Chondrocyte (in vitro differentiated cells): ENCODE measurements at places on chromosomes 6 and 20. TPM values are rescaled to one million over a fixed set of nuclear protein-coding genes. Genes with fewer than 3 reads are reported as not detected.

The CST7 gene
- not detected in 3 replicates for total RNA-seq

The KIF25 gene
- not detected in 3 replicates for total RNA-seq

GRCh38 chr20:1804554-1804956 is 90.7 kb upstream of the SIRPA start:
- peaks cover 52% of the 10 kb centered on the region for H3K4me1 ChIP-seq
- H3K27ac ChIP-seq = no peak overlapping the region
- H3K4me3 ChIP-seq = no peak overlapping the region
- no peaks in the 10 kb centered on the region for H3K27me3 ChIP-seq
- no peak for DNase-seq

DNA sequence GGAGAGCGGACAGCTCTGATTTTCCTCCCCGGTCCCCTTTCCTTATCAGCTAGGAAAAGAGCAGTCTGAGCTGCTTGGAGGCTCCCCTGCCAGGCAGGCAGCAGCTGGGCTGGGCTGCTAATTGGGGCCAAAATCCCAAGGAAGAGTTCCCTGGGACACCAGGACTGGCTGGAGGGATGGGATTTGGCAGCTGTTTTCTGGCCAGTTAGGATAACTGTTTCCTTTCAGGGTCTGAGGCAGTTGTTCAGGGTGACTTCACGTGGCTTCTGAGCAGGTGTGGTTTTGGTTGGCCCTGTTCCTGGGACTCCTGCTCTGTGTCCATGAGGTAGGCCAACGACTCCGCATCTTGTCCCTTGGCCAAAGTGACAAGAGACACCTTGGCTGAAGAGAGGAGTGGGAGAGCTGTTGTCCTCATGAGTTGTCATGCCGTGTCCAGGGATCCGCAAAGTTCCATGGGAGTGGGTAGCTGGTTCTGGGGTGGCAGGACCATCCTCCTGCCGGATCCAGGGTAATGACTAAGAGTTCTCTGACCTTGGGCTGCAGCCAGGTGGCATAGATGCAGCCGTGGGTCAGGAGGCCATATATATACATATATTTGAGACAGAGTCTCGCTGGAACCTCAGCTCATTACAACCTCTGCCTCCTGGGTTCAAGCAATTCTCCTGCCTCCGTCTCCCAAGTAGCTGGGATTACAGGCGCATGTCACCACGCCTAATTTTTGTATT is 21.2 kb downstream of the MRPS18A start:
- no peaks in the 10 kb centered on the region for H3K27me3 ChIP-seq
- peaks cover 22% of the 10 kb centered on the region for H3K4me1 ChIP-seq
- H3K27ac ChIP-seq = no peak overlapping the region
- H3K4me3 ChIP-seq = no peak overlapping the region
- DNase-seq = no peak

DNA sequence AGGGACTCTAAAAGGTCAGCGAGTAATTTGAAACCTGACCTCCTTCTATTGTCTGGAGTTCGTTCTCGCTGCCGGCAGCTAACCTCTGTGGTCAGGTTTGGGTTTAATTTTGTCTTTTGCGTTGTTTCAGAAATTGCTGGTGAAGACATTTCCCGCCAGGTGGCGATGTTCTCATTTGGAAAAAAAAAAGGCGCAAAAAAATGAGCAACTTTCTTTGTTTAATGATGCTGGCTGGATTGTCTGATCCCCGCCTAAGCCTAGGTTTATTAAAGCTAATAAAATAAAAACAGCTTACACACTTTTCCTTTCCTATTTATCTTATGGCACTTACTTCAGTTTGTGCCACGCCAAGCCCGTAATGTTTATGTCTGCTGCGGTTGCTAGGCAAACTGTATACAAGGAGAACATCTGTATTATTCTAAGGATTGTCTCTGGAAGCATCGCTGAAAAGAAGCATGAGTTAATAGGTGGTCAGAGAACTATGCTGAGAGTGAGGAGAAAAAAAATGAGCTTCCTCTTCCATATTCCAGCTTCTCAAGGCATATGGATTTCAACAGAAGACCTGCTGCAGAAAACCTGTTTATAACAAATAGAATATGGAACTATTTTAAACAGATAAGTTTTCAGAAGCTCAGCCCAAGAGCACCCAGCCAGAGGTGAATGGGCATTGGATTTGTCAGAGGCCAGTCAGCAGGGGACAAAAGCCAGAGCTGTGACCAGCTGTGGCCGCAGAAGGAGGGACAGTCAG is 205.7 kb downstream of the DOK5 start:
- no peak overlapping the region for H3K27ac ChIP-seq
- peaks cover 49% of the 10 kb centered on the region for H3K27me3 ChIP-seq
- no peaks in the 10 kb centered on the region for H3K4me1 ChIP-seq
- no peak overlapping the region for H3K4me3 ChIP-seq
